Thymus (tissue), 14 donors: ENCODE measurements at places on chromosomes 1 and 21. TPM values are rescaled to one million over a fixed set of nuclear protein-coding genes. Genes with fewer than 3 reads are reported as not detected.

DNA sequence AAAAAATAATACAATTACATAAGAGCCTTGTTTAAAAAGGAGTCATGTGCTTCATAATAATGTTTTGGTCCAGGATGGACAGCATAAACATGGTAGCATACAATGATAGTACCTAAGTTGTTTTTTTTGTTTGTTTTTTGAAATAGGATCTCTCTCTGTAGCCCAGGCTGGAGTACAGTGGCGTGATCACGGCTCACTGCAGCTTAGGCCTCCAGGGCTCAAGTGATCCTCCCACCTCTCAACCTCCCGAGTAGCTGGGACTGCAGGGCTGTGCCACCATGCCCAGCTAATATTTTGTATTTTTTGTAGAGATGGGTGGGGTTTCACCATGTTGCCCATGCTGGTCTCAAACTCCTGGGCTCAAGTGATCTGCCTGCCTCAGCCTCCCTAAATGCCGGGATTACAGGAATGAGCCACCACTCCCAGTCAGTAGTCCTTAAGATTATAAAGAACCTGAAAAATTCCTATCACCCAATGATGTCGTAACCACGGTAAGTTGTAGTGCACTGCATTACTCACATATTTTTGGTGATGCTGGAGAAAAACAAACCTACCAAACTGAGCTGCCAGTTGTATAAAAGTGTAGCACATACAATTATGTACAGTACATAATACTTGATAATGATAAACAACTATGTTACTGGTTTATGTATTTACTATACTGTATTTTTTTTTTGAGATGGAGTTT lies 22.4 kb upstream of the RCOR3 start:
- no peak overlapping the region for H3K4me3 ChIP-seq
- no peaks in the 10 kb centered on the region for H3K36me3 ChIP-seq
- H3K4me1 ChIP-seq: no peaks in the 10 kb centered on the region
- H3K27ac ChIP-seq: no peak overlapping the region
- DNase-seq: no peak

GRCh38 chr1:154408174-154408777 lies 3.1 kb downstream of the IL6R start:
- H3K4me1 ChIP-seq: peaks cover 15% of the 10 kb centered on the region

- DNase-seq: no peak
- H3K36me3 ChIP-seq: peaks cover 27% of the 10 kb centered on the region
- H3K27me3 ChIP-seq: no peaks in the 10 kb centered on the region
- no peaks in the 10 kb centered on the region for H3K4me1 ChIP-seq
- no peak overlapping the region for H3K4me3 ChIP-seq
- no peak overlapping the region for H3K27ac ChIP-seq
Observed at GRCh38 chr1:21220815-21221214, 44.1 kb upstream of the EIF4G3 start.

DNA sequence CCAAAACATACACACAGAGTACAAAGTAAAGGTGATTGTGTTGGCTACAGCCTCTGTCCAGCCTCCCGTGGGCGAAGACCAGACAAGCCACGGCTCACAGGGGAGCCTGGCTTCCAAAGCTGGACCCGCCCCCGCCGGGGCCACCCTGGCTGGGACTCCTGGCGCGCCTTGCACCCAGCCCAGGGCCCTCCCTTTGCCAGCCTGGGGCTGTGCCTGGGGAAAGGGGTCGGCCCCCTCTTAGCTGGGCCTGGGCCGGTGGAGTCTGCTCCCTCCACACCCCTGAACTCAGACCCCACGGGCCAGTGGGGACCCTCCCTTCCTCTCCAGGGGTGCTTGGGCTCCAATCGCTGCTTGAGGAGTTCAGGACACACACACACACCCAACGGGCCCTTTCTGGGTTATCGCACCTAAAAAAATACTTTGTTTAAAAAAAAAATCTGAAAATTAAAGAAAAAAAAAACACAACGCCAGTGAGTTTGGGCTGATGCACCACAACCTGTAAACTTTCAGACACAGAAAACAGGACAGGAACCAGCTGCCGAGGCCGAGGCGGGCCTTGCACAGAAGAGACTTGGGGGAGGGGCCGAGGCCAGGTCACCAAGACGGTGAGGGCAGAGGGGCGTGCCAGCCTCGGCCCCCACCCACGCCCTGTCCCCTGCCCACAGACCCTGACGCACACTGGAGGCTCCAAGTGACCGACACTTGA lies 56.3 kb downstream of the KCNAB2 start:
- no peak overlapping the region for H3K27ac ChIP-seq
- no peak for DNase-seq
- no peaks in the 10 kb centered on the region for H3K4me1 ChIP-seq

DNA sequence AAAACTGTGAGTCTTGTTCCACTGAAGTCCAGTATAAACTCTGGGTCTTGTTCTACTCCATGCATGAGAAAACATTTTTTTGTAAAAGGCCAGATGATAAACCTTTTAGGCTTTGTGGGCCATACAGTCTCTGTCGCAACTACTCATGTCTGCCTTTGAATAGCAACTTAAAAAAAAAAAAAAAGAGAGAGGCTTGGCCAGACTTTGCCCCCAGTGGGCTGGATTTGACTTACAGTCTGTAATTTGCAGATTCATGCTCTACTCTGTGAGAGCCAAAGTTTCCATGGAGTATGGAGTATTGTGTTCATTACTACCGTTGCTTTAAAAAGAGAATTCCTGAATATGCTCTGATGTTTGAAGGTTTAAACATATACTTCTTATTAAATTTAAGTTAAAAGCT lies 654.9 kb upstream of the PKN2 start:
- H3K4me1 ChIP-seq: no peaks in the 10 kb centered on the region
- no peak overlapping the region for H3K27ac ChIP-seq
- DNase-seq: no peak
- no peaks in the 10 kb centered on the region for H3K36me3 ChIP-seq
- no peaks in the 10 kb centered on the region for H3K27me3 ChIP-seq

- no peaks in the 10 kb centered on the region for H3K36me3 ChIP-seq
- DNase-seq: no peak
- H3K4me3 ChIP-seq: no peak overlapping the region
- peaks cover 3% of the 10 kb centered on the region for H3K27me3 ChIP-seq
- H3K4me1 ChIP-seq: no peaks in the 10 kb centered on the region
Observed at GRCh38 chr1:227994632-227995300, 12.0 kb upstream of the WNT3A start.

- no peaks in the 10 kb centered on the region for H3K4me1 ChIP-seq
- H3K36me3 ChIP-seq: no peaks in the 10 kb centered on the region
- no peak overlapping the region for H3K4me3 ChIP-seq
- no peak for DNase-seq
Observed at GRCh38 chr1:39507230-39507928, 15.9 kb downstream of the BMP8A start.

GRCh38 chr21:44753357-44753756 lies 42.0 kb upstream of the TSPEAR start:
- DNase-seq: no peak
- H3K36me3 ChIP-seq: no peaks in the 10 kb centered on the region
- no peak overlapping the region for H3K27ac ChIP-seq
- H3K4me3 ChIP-seq: no peak overlapping the region
- H3K27me3 ChIP-seq: peaks cover 2% of the 10 kb centered on the region

GRCh38 chr1:83838573-83838972 lies 160.4 kb downstream of the TTLL7 start:
- H3K36me3 ChIP-seq: no peaks in the 10 kb centered on the region
- no peak overlapping the region for H3K27ac ChIP-seq
- DNase-seq: no peak
- no peak overlapping the region for H3K4me3 ChIP-seq

DNA sequence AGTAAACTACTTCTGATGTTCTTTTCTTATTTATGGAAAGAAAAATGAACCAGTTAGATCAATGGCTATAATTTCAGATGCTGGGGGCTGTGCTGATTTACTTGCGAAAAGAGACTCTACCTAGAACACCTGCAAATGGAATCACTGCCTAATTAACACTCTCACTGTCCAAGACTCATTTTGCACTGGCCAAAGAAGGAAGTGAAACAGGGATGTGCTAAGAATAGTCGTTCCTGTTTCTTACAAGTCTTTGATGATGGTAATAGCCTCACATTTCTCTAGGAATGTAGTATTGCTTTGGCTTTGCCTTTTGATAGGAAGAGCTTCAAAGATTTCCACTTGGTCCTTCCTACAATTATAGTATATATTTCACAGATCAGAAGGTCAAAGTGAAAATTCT lies 12.7 kb upstream of the TSNAX start:
- no peak overlapping the region for H3K4me3 ChIP-seq
- DNase-seq: no peak
- H3K36me3 ChIP-seq: no peaks in the 10 kb centered on the region

DNA sequence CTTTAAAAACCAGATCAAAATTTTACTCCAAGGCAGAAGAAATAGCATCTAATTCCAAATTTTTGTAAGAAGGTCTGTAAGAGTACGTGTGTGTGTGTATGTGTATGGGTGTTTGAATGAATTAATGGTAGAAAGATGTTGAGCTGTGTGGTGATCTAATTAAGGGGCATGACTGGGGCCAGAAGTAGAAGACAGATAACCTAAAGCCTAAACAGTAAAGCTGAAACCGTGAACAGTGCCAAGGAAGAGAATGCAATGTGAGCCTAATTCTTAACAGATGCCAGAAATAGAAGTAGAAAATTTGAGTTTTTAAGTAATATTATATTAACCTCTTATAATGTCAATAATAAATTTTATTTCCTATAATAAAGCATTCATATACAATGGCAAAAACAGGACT lies 38.2 kb downstream of the BRINP3 start:
- no peak for DNase-seq
- H3K27ac ChIP-seq: no peak overlapping the region
- no peaks in the 10 kb centered on the region for H3K36me3 ChIP-seq
- H3K4me1 ChIP-seq: no peaks in the 10 kb centered on the region

The SRRM1 gene
- total RNA-seq: 23.5 TPM

The CYP4Z1 gene
- total RNA-seq: 0.42 TPM
